Cerebellum (tissue), 4 donors: ENCODE measurements at places on chromosomes 5 and 9.

- DNase-seq: no peak
Measured at GRCh38 chr5:163506726-163507125, 1.3 kb downstream of the MAT2B start.

- DNase-seq: no peak
Measured at GRCh38 chr5:156764176-156764971, 85.7 kb upstream of the PPP1R2B start.

- DNase-seq: peak; percentile 54
Measured at GRCh38 chr5:161400583-161400982, 145.9 kb downstream of the GABRB2 start.

DNA sequence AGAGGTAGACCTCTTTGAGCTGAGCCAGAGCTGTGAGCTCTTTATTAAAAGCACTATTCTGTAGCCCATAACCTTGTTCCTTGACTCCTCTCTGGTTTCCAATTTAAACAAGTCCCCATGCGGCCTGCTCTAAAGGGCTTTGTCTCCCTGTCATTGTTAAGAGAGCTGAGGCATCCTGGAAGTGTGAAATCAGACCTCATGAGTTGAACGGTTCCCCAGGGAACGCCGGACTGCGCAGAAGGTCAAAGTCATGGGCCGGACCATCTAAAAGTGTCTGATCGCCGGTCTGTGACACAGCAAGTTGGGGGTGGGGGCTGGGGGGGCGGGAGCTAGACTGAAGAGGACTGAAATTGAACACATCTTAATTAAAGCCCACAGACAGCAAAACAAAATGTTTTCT lies 265.8 kb downstream of the SLF1 start:
- DNase-seq: no peak

DNA sequence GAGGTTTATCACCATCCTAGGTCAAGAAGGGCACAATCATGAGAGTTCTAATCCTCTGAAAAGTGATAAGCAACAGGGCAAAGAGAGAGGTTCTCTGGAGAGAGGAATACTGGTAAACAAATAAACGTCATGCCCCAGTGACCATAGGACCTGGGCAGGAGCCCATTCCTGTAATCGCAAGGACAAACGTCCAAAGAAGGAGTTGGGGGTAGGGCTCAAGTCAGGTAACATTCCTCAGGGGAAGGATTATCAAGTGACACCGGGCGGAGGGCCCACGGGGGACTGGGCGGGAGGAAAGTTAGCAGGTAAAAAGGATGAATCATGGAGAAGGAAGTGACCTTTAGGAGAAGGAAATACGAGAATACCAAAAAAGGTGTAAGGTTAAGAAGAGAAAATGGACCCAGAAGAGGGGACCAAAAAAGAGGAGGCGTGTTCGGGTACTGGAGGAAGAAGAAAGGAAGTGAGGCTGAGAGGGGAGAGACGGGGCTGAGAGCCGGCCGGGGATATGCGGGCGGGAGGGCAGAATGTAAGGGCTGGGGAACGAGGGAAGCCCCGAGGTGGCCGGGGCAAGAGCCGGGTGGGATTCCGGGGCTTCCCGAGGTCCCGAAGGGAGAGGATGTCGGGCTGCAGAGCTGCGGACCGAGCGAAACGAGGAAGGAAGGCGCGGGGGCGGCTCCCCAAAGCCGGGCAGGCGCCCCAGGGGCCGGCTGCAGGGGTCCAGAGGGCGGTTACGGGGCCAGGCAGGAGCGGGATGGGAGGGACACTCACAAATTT lies 583 bp downstream of the DIAPH1 start:
- peak; percentile 31 for DNase-seq

GRCh38 chr5:123803359-123803758 lies 291.4 kb downstream of the CSNK1G3 start:
- DNase-seq: no peak

DNA sequence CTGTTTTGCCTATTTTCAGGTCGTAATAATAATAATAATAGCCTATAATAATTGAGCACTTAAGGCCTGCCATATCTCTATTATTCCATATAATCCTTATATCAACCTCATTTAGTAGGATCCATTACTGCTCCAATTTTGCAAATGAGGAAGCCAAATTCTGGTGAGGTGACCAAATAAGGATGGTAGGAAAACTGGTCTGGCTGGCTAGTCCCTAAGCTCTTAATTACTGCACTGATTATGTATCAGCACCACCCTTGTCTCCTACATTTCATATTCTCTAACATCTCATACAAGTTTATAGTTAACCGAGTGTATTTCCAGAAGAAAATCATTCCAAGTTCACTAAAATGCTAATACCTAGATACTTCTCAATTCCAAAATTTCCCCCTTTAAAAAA lies 166.5 kb upstream of the RGMB start:
- no peak for DNase-seq

- DNase-seq: no peak
Measured at GRCh38 chr5:67487862-67488261, 291.3 kb upstream of the CD180 start.

DNA sequence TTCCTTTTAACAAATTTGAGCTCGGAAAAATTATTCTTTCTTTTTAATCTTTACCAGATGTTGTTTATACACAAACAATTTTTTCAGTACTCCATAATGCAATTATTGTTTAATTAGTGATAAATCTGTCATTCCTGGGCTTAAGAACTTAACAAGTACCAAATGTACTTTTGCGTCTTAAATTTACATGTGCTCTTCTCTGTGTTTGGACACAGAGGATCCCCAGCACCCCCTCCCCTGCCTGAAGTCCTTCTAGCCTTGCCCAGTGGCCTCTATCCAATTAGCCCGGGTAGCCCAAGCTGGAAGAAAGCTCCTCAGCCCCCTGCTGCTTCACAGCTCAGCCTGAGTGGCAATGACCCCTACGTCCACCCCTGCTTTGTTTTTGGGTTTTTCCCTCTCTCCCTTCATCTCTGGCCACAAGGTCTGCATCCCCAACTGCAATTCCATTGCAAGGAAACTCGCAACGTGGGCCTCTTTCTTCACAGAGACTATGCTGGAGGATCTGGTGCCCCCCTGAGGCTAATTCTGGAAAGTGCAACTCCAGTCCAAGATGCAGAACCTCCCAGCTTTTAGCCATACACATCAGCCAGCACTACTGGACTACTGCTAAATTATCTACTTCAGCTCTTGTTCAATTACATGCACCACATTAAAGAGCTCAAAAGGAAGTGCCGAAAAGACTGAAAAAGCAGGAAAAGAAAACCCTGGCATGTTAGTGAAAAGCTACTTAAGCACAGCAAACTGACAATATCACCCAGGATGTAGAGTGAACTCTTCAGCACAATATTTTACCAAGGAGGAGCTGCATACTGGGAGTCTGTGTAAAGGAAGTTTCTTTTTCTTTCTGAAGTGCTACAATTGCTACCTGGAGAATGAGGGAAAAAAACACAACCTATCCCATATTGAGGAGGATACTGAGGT lies 186.2 kb downstream of the FANCC start:
- DNase-seq: peak; percentile 72

- no peak for DNase-seq
Measured at GRCh38 chr9:133587051-133587450, 22.1 kb downstream of the FAM163B start.

- DNase-seq: peak; percentile 90
Measured at GRCh38 chr9:136085815-136086212, 9.3 kb downstream of the NACC2 start.

DNA sequence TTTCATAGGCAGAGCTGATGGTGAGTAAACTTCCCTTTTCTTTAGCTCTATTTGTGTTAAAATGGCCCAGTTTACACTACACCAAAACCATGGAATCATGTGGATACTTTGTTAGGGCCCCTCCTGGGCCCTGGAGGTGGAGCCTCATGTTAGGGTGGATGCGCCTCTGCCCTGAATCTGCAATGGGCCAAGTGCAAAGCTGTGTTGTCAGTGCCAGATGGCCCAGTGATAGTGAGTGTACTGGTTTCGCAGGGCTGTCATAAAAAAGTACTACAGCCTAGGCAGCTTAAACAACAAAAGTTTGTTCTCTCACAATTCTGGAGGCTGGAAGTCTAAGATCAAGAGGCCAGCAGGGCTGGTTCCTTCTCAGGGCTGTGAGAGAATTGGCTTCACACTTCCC lies 64.8 kb downstream of the HSPA4 start:
- no peak for DNase-seq

GRCh38 chr9:110356639-110357395 lies 19.2 kb upstream of the TXNDC8 start:
- no peak for DNase-seq

GRCh38 chr9:38039090-38039906 lies 29.7 kb downstream of the SHB start:
- DNase-seq: no peak

DNA sequence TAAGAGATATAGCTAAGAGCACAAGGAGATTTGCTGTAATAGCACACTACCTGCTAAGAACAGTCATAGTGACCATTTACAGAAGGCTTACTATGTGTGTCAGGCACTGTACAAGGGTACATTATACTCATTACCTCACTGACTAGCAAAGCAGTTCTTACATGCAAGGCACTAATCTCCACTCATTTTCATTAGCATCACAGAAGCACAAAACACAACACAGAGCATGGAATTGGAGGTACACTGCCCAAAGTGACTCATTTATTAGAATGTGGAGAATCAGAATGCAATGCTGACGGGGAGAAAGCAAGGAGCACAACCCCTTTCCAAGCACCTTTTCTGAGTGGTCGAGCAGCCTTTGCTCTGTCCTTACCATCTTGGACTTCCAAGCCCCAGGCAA lies 169.7 kb downstream of the ENTREP1 start:
- no peak for DNase-seq

DNA sequence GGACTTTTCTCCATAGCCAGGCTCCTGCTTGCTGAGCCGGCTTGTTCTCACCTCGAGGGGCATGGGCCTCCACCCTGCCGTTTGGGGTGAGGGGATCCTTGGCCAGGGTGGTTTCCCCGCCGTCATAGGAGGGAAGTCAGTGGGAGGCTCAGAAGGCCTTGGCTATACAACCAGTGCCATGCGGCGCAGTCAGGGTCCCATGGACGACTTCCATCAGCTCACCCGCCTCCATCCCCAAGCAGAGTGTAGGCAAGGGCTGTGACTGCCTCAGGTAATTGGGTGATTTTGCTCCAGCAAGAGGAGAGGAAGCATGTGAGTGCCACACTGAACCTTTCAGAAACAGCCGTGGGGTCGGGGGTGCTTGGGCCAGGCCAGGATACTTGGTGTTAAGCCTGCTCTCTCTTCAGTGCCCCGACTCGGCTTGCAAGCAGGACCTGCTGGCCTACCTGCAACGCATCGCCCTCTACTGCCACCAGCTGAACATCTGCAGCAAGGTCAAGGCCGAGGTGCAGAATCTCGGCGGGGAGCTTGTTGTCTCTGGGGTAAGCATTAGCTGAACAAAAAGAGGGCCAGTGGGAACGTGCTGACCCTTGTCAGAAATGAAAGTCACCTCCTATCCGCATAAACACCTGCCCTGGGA lies 57.2 kb upstream of the LRRTM2 start:
- no peak for DNase-seq

GRCh38 chr9:81619353-81620001 lies 69.9 kb downstream of the TLE1 start:
- peak; percentile 31 for DNase-seq

- DNase-seq: no peak
Measured at GRCh38 chr5:180975338-180975737, 13.3 kb upstream of the BTNL3 start.

DNA sequence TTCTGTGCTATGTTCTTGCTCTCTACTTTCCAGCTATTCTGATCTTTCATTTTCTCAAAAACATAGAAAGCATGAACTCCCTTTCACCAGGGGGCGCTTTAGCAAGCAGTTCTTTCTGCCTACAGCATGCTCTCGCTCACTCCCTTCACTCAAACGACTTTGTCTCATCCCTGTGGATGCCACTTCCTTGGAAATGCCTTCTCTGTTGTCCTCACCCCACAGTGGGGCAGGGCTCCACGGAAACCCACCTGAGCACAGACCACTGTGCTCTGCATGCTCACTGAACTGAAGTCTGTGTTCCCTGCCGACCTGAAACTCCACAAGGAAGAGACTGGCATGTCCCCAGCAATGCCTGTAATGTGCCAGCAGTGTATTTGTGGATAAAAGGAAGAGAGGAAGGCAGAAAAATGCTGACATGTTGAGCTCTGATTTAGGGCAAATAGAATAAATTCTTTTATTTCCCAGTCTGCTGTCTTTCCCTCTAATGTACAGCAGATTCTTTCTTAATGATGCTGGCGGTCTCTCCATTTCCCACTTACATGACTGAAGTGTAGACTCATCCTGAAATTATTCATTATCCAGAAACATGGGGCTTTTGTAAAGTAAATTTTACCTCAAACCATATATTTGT lies 4.9 kb upstream of the ROR2 start:
- no peak for DNase-seq

DNA sequence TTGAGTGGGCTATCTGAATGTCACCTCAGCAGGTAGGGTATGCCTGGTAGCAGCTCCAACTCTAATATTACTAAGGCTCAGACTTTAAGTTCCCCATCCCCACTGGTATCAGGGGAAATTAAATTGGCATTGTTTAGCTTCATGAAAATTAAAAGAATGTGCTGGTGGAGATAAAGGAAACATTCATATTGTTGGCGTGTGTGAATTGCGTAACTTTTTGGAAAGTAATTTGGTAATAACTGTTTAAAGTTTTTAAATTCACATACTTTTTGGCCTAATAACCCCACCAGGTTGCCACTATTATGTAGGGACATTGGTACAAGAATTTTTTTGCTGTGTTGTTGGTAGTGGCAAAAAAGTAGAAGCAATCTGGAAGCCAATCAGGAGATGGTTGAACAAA lies 29.4 kb downstream of the TNPO1 start:
- no peak for DNase-seq

DNA sequence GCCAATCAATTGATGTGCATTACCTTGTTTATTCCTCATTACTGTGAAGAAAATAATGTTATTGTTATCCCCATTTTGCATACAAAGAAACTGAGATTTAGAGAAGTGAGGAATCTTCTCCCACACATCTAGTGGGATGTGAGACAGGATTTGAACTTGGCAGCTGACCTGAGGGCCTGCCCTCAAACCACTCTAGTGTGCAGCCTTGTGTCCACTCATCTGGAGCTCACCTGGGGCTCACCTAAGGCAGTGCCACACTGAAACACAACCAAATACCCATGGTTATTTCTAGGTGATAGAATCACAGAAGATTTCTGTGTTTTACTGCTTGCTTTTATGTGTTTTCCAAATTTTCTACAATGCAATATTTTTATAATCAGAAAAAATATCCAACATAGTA lies 94.7 kb upstream of the SAP30L start:
- DNase-seq: no peak

DNA sequence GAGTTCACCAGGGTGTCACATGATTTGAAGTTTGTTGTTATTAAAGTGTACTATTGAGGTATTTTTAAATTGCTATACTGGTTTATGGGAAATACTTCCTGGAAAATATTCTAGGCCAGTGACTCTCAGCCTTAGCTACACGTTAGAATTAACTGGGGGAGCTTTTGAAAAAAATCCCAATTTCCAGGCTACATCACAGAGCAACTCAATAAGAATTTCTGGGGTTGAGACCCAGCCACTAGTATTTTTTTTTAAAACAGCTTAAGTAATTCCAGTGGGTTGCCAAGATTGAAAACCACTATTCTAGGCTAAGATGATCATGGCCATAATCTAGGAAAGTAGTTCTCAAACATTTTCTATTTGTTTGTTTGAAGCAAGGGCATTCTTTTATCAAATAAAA lies 142.9 kb upstream of the GRIA1 start:
- no peak for DNase-seq

- DNase-seq: no peak
Measured at GRCh38 chr9:8287501-8287900, 487.9 kb upstream of the DMAC1 start.

- no peak for DNase-seq
Measured at GRCh38 chr5:43730832-43731342, 127.9 kb downstream of the NNT start.
